ENCODE measurements at places on chromosomes 4 and X.

DNA sequence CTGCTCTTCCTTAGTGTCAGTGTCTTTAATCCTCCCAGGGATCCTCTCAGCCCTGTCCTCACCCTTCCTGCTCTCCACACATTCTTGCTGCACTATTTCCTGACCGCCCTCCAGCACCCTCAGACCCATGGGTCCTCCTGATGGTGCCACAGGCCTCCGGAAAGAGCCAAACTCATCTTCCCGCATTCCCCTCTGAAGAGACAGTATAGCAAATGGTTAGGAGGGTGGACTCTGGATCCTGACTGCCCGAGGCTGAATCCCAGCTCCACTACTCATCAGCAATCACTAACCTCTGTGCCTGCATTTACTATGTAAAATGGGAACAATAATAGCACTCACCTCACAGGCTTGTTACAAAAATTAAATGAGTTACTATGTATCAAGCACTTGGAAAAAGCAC lies 6.2 kb downstream of the SUV39H1 start:
- no peak for DNase-seq

GRCh38 chr4:6337331-6337935 lies 67.8 kb downstream of the WFS1 start:
- no peak for DNase-seq

DNA sequence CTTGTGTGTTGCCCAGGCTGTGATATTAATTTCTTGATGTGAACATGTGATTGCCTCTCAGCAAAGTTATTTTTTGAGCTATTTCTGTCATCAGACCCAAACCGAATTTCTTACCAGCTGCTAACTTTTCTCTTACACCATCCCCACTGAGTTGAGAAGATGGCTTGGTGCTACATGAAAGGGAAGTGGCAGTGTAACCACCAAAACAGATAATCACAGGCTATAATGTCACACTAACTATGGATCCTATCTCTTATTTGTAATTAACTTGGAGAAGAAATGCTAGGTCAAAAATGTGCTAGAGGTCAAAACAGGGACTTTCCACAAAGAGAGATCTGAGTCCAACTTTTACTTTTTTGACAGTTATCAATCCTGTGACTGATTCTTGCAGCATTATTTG lies 43.8 kb downstream of the ELOVL6 start:
- no peak for DNase-seq

DNA sequence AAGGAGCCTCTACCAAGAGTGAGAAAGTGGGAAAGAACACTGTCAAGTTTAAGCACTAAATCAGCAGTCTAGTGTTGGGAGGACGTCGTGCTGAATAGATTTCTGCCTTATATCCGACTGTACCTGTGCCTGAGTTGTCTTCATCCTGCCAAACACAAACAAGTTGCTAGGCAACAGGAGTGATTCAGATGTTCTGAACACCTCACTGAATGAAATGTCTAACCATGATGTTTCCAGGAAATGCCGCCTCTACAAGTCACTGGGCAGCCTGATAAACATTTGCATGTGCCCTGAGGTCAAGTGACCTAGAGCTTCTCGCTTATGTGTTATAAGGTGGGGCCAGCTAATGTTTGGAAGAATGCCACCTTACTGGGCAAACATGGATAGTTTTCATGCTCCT lies 37.9 kb downstream of the SGMS2 start:
- DNase-seq = peak; percentile 79

DNA sequence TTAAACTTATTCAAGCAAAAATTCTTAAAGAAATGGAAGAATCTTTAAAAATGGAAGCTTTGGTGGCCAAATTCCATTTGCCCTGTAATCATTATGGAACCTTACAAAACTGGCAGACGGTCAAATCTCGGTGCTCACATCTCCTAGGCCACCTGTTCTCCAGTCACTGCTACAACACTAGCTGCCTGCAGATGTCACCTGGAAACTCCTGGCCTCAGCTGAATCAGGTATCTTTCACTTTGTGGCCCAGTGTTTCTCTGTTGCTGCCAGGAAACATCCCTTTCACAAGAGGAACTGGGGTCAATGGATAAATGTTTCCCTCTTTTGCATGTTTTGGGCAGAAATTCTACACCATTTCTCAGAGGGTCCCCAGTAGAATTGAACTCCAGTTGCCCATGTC lies 4.2 kb upstream of the CXCL3 start:
- DNase-seq = no peak

Data from astrocyte of the hippocampus (primary cell).